ENCODE measurements at places on chromosomes 7 and 10.

GRCh38 chr7:7709291-7709690 is 9.1 kb downstream of the RPA3 start:
- DNase-seq = no peak

DNA sequence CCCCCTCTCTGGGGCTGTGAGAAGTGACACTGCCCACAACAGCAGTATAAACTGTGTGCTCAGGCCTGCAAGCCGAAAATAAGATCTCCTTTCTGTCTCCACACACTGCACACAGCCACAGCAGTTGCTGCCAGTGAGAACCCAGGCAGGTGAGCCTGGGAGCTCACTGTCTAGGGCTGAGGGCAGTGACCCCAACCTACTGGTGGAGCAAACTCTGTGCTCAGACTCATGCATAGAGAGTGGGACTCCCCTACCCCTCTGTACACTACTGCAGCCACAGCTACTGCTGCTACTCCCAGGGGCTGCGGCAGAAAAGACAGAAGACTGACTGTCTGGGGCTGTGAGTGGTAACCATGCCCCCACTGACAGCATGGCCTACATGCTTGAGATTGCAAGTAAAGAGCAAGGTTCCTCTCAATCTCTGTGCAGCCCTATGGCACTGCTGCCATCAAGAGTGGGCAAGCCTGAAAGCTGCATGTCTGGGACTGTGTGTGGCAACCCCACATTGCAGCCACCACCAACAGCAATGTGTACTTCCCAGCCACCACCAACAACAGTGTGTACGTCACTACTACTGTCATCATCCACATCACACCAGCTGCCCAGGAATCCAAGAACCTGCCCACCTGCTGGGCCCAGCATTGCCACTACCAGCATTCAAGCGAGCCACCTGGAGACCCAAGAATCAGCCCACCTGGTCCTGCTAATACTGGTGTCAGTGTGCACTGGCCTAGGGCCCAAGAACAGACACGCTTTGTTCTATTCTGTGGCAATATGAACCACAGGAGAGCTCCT is 226.1 kb downstream of the XPNPEP1 start:
- DNase-seq = no peak

GRCh38 chr7:133784486-133785001 is 342.6 kb upstream of the LRGUK start:
- DNase-seq = no peak

DNA sequence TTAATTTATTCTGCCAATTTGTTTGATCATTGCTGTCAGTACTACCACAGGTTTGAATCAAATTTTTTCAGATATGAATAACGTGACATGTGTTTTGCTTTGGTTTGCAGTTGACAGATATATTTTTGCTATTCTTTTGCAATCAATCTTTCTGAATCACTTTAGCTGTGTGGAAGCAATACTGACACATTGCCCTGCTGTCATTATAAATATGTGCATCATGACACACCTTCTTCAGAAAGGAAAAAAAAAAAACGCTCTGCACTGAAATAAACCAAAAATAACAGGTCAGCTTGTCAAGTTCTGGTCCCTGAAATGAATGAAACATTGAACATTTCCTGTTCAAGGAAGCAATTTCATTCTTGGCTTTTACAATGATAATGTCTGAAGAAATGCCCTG is 93.8 kb upstream of the FAM13C start:
- no peak for DNase-seq

DNA sequence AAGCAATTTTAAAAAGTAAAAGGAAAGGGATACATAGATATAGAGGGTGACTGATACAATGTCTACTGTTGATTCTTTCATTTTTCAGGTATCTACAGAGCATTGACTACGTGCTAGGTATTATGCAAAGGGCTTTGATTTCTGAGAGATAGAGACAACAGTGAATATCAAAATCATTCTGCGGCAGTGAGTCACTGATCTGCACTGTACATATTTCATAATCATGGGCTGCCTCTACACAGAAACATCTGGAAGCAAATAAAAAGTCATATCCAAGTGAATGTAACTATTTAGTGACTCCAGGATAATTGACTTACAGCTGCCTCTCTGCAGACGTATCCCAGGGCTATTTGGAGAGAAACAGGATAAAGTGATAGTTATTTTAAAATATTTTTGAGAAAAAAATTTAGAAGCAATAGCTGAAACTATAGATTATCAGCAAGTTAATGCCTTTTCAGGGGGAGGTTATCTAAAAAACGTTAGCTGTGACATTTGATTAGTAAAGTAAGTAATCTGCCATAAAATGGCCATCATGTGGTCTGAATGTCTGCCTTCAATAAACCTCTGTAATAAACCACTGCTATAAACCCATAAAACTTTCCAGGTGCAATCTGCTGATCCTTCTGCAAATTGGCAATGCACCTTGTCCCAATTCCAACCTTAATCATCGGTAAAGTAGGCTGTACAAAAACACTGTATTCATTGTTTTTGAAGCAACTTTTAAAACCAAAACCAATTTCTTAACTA is 43.7 kb downstream of the CPXM2 start:
- peak; percentile 29 for DNase-seq

DNA sequence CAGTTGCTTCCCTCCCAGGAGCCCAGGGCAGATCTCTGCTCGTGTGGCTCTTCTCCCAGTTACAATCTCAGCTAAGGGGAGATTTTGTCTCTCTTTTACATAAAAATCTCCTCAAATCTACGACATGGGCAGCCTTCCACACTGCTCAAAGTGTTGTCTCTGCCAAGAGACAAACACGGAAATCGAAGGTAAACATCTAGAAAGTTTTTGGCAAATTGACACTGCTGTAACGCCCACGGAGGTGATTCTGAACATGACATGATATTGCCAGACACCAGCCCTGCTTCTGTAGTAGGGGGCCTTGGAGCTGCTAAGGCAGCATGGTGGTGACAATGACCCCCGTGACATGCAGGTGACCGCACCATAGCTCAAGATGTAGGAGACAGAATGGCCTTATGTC is 128.3 kb downstream of the CCDC3 start:
- no peak for DNase-seq

DNA sequence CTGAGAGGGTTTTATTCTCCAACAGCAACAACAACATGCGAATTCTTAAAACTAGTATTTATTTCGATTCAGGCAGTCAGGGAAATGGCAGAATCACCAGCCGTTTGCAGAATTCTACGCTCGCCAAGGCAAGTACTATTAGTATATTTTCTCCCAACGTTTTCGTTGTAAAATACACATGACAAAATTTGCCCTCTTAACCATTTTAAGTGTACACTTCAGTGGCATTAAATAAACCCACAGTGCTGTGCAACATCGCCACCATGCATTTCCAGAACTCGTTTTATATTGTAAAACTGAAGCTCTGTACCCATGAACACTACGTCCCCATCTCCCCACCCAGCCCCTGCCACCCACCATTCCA is 10.8 kb downstream of the EN2 start:
- DNase-seq = no peak

DNA sequence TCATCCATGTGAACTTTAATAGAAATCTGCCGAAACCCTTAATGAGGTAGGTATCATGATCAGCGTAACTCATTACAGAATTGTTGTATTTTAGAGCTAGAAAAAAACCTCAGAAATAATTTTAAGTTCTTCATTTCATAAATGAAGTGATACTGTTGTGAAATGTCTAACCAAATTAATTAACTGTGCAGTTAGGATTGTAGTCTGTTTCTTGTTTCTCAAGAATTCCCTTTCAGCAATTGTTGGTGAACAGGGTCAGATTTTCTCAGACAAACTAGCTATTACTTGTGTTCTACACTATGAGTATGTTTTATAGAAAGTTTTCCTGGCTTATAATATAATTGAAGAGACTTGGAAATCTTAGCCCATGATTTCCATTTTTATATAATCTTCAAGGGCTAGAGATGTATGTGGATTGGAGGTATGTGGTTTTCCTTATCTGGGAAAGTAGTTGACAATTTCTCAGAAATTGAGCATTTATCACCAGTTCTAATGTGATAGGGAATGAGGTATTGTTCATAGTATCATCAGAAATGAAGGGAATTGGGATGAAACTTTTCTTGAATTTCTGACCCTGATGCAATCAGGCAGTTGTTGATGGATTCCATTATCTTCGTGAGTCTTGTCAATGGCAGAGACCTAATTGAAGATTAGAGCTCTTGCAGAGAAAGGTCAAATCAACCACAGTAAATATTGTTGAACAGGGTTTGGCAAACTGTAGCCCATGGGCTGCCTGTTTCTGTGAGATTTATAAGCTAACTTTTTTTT is 55.0 kb downstream of the ST7 start:
- no peak for DNase-seq

DNA sequence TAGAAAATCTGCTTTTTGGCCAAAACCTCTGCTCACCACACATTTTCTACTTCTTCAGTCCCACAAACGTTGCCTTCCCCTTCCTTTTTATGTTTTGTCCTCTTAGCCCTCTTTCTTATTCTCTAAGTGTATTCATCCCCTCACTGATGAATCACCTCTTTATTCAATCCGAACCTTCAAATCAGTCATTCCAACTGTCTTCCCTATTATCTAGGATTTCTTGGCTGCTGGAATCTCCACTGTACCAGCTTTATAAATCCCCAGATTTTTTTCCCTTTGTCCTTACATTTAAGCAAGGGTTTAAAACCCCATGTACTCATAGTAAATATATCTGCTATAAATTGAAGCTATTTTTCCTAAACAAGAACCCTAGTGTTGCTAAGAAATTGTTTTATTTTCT is 176.9 kb downstream of the SEMA3A start:
- DNase-seq = no peak

GRCh38 chr7:22997871-22998518 is 15.9 kb downstream of the HYCC1 start:
- DNase-seq = no peak

GRCh38 chr10:117610321-117610720 is 67.8 kb downstream of the EMX2 start:
- no peak for DNase-seq

DNA sequence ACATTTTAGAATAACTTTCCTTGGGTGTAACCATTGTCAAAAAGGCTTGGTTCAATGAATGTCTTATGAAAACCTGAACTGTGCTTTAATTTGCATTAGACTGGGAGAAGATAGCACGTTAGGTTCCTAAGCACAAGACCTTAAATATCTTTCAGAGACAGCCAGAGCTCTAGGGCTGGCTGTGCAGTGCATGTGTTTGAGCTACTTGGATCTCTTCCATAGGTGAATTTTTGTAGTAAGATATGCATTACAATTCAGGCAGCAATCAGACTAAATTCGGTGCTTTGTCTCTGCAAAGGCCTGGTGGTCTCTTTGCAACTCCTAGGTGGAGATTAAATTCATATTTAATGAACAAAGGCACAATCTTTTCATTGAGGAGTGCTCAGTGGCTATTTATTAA is 192.0 kb downstream of the ZNF438 start:
- DNase-seq = no peak
